ENCODE measurements at places on chromosomes 4 and X.

GRCh38 chr4:152747444-152747843 is 32.1 kb downstream of the TIGD4 start:
- no peak for DNase-seq

GRCh38 chrX:48897625-48898306 is at the start of the genes PQBP1 and TIMM17B:
Gene PQBP1, plus strand, starts transcription at chrX:48897930. Its CDS starts 580 bp downstream, at chrX:48898510.
Gene TIMM17B, minus strand, starts transcription at chrX:48897768. Its CDS starts 19 bp downstream, at chrX:48897749.
- DNase-seq, result peak; percentile 96

- DNase-seq, result no peak
Observed at GRCh38 chrX:150966742-150967141, 16.4 kb upstream of the HMGB3 start.

DNA sequence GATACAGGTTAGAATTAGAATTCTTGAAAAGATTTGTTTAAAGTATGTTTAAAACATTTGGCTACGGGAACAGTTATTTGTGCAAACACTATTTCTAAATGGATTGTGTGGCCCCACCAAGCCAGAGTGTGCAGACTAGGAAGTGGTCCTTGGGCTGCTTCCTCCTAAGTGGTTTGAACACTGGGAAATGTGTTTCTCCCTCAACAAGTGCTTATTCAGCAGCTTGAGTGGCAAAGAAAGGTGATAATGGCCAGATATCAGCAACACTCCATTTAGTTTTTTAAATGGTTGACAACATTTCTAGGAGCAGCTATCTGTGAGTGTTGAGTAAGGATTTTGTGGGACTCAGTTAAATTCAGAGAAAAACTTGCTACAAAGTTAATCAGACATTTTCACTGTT is 141.4 kb upstream of the LNX1 start:
- no peak for DNase-seq

DNA sequence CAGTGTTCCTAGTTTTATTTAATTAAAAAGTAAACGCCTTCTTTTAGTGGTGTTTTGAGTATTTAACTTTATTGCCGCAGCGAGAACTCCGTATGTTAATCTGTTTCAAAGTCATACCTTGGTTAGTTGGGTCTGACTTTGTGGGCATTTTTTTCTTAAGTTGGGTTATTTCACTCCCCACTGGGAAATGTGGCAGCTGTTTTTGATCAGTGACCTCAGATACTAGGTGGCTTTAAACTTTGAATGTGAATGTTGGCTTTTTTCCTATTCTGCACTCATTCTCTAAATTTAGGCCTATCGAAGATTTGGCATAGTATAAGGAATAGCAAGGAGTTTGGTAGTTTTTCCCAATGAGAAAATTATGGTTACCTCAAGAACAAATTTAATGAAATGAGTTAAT is 85.9 kb downstream of the FIP1L1 start:
- peak; percentile 45 for DNase-seq

DNA sequence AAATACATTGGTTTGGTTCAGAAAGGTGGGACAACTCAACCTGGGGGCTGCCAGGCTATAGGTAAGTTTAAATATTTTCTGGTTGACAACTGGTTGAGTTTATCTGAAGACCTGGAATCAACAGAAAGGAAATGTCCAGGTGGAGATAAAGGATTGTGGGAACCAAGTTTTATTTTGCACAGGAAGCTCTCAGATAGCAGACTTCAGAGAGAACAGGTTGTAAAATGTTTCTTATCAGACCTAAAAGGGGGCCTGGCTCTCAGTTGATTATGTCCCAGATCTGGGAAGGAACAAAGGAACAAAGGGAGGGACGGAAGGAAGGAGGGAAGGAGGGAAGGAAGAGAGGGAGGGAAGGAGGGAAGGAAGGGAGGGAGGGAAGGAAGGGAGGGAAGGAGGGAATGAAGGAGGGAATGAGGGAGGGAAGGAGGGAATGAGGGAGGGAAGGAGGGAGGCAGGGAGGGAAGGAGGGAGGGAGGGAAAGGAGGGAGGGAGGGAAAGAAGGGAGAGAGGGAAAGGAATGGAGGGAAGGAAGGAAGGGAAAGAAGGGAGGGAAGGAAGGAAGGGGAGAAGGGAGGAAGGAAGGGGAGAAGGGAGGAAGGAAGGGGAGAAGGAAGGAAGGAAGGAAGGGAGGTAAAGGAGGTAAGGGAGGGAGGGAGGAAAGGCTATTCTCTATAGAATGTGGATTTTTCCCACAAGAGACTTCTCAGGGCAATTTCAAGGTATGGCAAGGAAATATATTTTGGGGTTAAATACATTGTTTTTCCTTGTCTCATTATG is 186.7 kb downstream of the DHRSX start:
- DNase-seq, result no peak

GRCh38 chr4:30903502-30904214 is 183.5 kb downstream of the PCDH7 start:
- peak; percentile 44 for DNase-seq

DNA sequence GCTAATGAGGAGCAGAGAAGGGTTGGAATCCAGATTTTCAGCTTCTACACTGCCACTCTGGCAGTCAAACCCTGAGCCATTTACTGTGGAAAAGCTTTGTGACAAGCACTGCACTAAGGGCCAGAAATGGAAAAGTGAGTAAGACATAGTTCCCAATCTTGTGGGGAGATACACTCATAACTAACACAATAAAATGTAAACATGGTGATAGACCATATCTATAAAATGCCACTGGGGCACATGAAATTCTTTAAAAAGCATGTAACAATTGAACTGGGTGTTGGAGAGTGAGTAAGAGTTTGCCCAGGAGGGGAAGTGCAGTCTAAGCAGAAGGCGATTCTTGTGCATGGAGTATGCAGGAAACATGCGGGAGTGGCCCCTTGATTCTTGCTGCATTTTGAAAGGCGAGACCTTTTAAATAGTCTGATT is 32.0 kb upstream of the ANXA5 start:
- peak; percentile 93 for DNase-seq

DNA sequence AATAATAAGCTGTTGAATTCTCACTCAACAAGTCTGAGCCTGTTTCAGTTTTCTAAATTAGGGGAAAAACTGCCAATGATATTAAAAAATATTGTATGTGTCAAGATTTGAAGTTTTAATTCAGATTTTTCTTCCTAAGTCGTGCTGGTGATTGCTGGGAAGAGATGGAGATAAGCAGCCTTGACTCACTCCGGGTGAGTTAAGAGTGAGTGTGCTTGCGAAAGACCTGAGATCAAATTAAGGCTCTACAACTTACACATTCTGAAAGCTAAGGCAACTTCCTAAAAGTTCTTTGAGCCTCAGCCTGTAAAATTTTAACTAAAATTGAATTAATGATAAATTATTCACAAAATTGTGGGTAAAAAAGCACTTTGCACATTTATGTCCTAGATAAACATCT is 1441.2 kb downstream of the PCDH7 start:
- DNase-seq, result no peak

DNA sequence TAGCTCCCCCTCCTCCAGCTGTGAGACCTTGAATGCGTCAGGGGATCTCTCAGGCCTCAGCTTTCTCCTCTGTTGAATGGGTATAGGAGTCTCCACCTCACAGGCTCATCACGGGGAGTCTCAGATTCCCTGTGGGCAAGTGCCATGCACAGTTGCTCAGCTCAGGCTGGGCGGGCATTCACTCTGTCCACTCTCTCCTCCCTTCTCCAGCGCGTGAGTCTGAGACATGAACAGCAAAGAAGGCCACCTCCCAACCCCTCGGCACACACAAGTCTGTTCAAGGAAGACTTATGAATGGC is 60.0 kb downstream of the HTRA3 start:
- no peak for DNase-seq

- DNase-seq, result peak; percentile 28
Observed at GRCh38 chrX:137194164-137194563, 160.4 kb upstream of the GPR101 start.

- DNase-seq, result no peak
Observed at GRCh38 chr4:188206783-188207182, 67.5 kb downstream of the TRIML1 start.

- DNase-seq, result no peak
Observed at GRCh38 chr4:7311205-7311604, 118.9 kb downstream of the SORCS2 start.

DNA sequence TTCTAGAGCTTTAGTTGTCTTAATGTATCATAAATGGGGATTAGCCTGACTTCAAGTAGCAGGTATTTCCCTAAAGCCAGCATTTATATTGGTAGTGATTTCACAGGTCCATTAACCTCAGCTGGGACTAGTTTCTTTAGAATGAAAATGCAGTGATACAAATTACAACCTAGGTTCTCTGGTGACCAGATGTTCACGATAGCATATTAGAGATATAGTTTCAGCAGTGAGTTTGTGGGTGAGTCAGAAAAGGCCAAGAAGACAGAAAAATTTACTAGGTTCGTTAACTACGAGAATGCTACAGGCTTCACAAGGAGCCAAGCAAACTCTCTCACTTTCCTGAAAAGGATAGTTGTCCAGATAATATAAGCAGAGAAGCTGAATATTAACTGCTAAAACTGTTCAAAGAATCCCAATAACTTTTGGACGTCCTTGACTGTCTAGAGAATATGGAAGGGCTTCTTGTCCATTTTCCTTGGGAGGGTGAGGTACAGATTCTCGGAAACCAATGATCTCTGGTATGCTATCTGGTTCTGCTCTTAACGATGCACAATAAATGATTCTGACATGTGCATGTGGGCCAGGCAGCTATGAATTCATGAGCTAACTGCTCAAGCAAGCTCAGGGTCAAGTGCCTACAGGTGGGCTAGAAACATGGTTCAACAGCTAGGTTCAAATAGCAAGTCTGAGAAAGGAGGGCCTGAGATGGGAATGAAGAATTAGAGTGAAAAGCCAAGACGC is 6.0 kb upstream of the SPCS3 start:
- DNase-seq, result no peak

DNA sequence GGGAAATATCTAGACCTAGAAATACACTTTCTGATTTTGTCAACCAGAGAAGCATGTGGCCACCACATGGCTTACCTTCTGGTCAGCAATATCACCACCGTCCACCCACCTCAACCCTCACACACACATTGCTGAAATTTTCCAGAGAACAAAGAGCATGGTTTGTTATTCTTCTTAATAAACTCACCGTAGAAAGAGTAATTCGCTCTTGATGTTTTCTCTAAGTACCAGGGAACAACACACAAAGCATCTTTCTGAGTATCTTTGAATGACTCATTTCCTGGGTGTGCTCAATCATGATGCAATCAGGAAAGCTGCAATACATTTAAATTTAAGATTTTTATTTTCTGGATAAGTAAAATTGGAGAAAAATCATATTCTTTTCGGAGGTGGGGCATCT is 24.7 kb upstream of the LRAT start:
- peak; percentile 9 for DNase-seq

DNA sequence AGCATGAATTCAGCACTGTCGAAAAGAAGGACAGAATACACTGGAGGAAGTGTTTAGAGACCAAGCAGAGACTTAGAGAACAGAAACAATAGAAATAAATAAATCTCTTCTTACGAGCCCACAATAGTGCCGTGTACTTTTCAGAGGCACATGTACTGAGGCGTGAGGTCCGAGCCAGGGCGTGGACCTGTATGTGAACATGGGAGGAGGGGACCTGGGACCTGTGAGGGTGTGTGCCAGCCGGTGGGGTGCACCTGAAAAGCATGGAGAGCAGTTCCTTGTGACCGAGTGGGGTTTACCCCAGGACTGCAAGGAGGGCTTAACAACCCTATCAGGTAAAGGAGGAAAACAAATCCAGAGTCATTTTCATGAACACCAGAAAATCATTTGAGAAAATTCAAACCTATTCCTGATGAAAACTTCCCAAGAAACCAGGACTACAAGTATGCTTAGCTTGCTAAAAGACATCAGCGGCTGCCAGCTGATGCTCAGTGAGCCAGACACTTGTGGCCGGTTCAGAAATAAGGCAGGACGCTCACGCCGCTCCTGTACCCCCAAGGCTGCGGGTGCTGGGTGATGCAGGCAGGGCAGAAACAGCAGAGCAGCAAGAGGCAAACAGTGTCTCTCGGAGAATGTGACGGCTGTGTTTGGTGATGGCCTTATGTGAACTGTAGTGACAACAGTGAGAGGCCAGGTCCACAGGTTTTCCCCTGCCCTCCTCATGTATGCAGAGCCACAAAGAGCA is 37.1 kb downstream of the NELFA start:
- no peak for DNase-seq

DNA sequence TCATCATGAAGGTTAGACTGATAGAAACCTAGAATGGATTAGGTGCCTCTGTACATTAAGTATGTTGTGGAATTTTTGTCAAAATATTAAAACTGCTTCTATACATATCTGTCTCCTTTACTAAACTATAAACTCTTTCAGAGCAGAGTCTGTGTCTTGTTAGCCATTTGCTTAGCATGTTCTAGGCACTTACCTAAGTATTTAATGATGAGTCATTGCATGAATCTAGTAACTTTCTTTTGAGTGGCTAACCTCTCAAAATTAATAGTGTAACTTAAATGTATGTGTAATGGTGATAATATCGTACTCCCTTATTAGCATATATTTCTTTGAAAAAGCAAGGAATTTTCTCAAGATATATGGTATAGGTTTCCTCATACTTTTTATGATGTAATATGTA is 57.8 kb downstream of the RAP1GDS1 start:
- DNase-seq, result no peak

DNA sequence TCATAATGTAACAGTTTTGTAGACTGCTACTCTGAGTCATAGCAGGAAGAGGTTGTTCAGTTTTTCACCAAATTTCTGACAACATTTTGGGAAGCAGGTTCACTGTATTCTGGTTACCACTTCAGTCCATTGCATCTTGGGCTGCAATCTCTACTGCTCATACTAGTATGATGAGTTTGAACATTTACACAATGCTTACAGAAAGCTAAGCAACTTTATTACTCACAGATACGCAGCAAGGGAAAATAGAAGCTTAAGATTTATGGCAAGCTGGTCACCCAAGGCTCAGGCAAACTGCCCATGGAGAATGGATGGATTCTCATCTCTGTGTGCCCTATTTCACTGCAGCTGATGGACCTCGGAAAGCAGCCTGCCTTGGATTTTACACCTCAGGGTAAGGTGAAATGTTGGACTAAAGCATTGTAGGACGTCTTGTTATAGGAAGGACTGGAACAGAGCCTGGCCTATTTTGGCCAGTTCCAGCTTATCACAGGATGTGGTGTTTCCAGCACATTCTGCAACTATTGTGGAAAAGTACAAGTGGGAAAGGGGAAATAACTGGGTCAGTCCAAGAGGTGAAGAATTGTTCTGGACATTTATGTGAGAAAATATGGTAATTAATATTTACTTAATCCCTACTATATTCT is 887.1 kb upstream of the AGA start:
- no peak for DNase-seq

DNA sequence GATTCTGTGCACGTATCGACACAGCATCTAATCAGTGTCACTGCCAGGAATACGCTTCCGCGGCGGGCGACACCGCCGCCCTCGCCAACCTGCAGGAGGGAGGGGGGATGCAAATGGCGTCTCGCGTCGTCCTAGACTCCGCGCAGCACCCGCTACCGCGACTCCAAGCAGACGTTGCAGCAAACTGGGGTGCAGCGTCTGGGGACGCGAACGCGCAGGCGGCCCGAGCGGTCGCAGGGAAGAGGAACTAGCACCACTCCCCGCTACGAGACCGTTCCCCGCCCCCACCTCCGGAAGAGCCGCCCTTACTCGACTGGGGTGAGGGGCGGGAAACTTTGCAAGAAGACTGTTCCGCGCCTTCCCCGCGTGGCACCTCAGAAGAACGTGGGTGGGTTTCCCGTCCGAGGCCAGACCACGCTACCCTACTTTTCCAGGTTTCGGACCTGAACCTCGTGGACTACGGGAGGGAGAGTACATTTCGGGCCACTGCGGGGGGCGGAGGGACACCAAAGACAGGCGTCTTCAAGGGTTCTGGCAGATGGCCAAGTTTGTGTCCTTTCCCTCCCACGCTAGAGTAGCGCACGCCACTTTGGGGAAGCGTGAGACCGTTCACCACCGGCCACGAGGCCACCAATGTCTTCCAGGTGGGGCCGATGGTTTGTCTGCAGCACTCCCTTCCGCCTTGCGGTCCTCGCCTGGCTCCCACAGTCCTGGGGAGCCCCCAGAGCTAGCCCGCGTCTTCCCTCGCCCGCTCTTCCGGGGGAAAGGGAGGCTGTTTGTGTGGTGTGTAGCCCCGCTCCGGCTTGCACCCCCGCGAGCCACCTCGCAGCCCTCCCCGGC is 78.0 kb upstream of the BCOR start:
- DNase-seq, result peak; percentile 46

Measured in fibroblast of skin of scalp (primary cell).